ENCODE measurements at places on chromosomes 2 and 18. TPM values are rescaled to one million over a fixed set of nuclear protein-coding genes. Genes with fewer than 3 reads are reported as not detected.

Gene GCKR
- 0.51 TPM for total RNA-seq

Gene MARCHF4
- 10.8 TPM for total RNA-seq

Gene NEB
- total RNA-seq = 1.2 TPM

Gene SETBP1
- 0.89 TPM for total RNA-seq

Gene IL1F10
- not detected for total RNA-seq

Gene C2orf80
- not detected for total RNA-seq

Gene IGFBP2
- total RNA-seq = 8.9 TPM

Gene SLC4A3
- 6.6 TPM for total RNA-seq

Gene CHN1
- 53.1 TPM for total RNA-seq

Gene HYCC2
- 14.7 TPM for total RNA-seq

Gene AGPS
- 64.7 TPM for total RNA-seq

Gene GKN2
- not detected for total RNA-seq

Gene KYNU
- total RNA-seq = 1.8 TPM

Gene STAMBP
- 23.5 TPM for total RNA-seq

Gene PAX8
- total RNA-seq = 0.65 TPM

Gene GALR1
- total RNA-seq = not detected

Gene HAAO
- total RNA-seq = not detected

Gene CCDC88A
- total RNA-seq = 35.9 TPM

Gene RASGRP3
- 0.69 TPM for total RNA-seq

Gene ANO7
- total RNA-seq = 0.69 TPM

Gene TUBB8B
- total RNA-seq = not detected

Gene CYTIP
- total RNA-seq = not detected

Gene TSPYL6
- total RNA-seq = not detected

Gene PDE11A
- total RNA-seq = 0.30 TPM

Gene LYPD6
- total RNA-seq = 7.8 TPM

Gene GPR35
- 0.30 TPM for total RNA-seq

Gene CCL20
- 3.0 TPM for total RNA-seq

Gene MYL1
- total RNA-seq = not detected

Gene MATN3
- 3.0 TPM for total RNA-seq

Gene PJVK
- 2.1 TPM for total RNA-seq

Gene ERICH2
- total RNA-seq = 0.30 TPM

Gene RTP5
- not detected for total RNA-seq

Gene TPO
- total RNA-seq = not detected

Gene CCT4
- 217 TPM for total RNA-seq

Gene MEP1B
- total RNA-seq = not detected

Gene PLB1
- 1.1 TPM for total RNA-seq
